ENCODE measurements at places on chromosomes 3 and 15. TPM values are rescaled to one million over a fixed set of nuclear protein-coding genes. Genes with fewer than 3 reads are reported as not detected.

Gene KCNMB3
- 3.1 TPM for total RNA-seq

Gene STRIT1
- not detected for total RNA-seq

Gene SSUH2
- 0.78 TPM for total RNA-seq

Gene OCA2
- total RNA-seq = 25.7 TPM

Gene PLA2G4E
- not detected for total RNA-seq

Gene GOLGA8T
- 0.16 TPM for total RNA-seq

DNA sequence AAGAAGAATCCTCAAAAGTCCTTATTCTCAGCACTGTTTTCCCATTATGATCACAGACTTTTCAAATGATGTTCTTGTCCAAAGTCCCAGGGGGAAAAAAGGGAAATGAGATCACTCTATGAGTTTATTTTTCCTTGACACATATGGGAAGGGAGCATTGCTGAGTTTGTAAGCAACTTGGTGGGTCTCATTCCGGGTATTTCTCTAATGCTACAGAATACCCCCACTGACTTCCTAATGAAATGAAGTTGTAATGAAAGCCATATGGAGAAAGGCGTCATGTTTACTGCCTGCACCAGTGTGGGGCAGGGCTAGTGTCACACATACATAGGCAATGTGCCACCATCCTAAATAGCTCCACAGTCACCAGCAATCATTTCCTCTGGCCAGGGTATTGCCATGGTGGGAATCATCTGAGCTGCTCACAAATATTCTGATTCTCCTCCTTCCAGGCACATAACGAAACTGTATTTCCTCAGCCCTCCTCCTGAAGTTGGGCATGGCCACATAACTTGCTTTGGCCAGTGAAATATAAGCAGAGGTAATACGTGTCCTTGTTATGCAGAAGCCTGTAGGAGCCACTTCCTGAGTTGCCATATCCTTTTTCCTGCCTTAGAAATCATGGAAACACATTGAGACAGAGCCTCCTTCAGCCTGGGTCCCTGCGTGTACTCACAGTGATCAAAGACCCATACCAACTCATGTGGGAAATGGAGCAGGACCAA lies 41.0 kb upstream of the C15orf61 start:
- DNase-seq = no peak

DNA sequence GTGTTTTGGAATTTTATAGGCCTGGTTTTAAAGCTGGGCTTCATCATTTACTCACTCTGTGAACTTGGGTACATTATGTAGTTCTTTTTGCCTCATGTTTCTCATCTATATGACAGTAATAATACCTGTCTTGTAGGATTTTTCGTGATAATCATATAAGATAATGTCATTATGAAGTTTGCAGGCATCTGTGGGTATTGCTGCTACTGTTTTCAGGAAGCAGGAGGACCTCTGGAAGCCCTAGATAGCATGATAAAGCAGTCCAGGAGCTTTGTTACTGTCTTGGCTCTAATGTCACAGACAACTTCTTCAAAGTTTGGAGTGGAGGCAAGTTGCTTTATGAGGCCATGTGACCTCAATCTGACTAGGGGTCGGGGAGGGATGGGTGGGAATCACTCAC lies 145.0 kb upstream of the MEIS2 start:
- no peak for DNase-seq

GRCh38 chr15:85036716-85037115 lies 55.1 kb downstream of the PDE8A start:
- DNase-seq = no peak

GRCh38 chr3:78893161-78893560 lies 874.6 kb downstream of the ROBO1 start:
- no peak for DNase-seq
